ENCODE measurements at places on chromosomes 11 and 22. TPM values are rescaled to one million over a fixed set of nuclear protein-coding genes. Genes with fewer than 3 reads are reported as not detected.

- H3K27ac ChIP-seq: no peak within 1 kb of the TSS
- peaks cover 17% of the 10 kb centered on the region for H3K4me1 ChIP-seq
- peaks cover 8% of the 10 kb centered on the region for H3K27me3 ChIP-seq
- H3K36me3 ChIP-seq: no peaks in the 10 kb centered on the region
These were observed at the start of gene POU2AF3 for GRCh38 chr11:111298413-111299100. Gene POU2AF3, plus strand, starts transcription at chr11:111298546. Its CDS starts 36 bp downstream, at chr11:111298582.

LINC01488 gene
- total RNA-seq: 0.13 TPM

LDHAL6A gene
- not detected for total RNA-seq

DNA sequence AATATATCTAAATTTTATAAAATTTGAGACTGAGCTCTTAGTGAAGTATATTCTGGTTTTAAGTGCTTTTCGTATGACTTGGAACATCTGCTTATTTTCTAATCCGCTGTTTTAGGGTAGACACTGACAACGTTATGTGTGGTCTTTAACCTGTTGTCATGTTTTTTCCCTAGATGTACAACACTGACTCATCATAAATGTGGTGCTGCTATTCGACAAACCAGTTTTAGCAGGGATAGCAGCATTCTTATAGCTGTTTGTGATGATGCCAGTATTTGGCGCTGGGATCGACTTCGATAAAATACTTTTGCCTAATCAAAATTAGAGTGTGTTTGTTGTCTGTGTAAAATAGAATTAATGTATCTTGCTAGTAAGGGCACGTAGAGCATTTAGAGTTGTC, 23.8 kb upstream of the HIKESHI start:
- no peak for DNase-seq
- no peaks in the 10 kb centered on the region for H3K27me3 ChIP-seq
- H3K27ac ChIP-seq: no peak overlapping the region

TMEM151A gene
- 0.21 TPM for total RNA-seq

- H3K27me3 ChIP-seq: no peaks in the 10 kb centered on the region
- no peaks in the 10 kb centered on the region for H3K36me3 ChIP-seq
- no peak overlapping the region for H3K27ac ChIP-seq
- peaks cover 20% of the 10 kb centered on the region for H3K4me1 ChIP-seq
These were observed 16.0 kb upstream of the SMIM35 start for GRCh38 chr11:118102721-118103261.

OR51B2 gene
- total RNA-seq: not detected

DNA sequence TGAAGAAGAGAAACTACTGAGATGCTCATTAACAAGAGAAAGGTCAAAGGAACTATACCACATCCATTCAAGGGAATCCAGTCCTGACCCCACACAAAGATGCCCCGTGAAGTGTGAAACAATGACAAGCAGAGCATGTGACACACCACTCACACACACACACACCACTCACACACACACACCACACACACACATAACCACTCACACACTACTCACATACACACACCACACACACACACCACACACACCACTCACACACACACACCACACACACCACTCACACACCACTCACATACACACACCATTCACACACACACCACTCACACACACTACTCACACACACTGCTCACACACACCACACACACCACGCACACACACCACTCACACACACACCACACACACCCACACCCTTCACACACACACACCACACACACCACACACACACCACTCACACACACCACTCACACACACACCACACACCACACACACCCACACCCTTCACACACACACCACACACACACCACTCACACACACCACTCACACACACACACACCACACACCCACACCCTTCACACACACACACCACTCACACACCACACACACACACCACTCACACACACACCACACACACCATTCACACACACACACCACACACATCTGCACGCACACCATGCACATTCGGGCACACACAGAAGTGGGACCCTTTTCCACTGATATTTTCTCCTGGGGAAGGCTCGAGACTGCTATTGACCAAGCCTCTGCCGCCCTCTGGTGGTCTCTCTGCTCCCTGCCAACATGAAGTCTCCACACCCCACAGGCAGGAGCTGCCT, 32.0 kb upstream of the COMT start:
- no peaks in the 10 kb centered on the region for H3K4me1 ChIP-seq
- H3K27ac ChIP-seq: no peak overlapping the region
- no peak overlapping the region for H3K4me3 ChIP-seq
- peak; percentile 84 for DNase-seq
- no peaks in the 10 kb centered on the region for H3K36me3 ChIP-seq

- H3K4me1 ChIP-seq: no peaks in the 10 kb centered on the region
- no peaks in the 10 kb centered on the region for H3K36me3 ChIP-seq
- H3K27ac ChIP-seq: no peak overlapping the region
- H3K4me3 ChIP-seq: no peak overlapping the region
- H3K27me3 ChIP-seq: peaks cover 41% of the 10 kb centered on the region
These were observed 469.9 kb downstream of the MN1 start for GRCh38 chr22:27331526-27332281.

MOGAT2 gene
- total RNA-seq: not detected

DNA sequence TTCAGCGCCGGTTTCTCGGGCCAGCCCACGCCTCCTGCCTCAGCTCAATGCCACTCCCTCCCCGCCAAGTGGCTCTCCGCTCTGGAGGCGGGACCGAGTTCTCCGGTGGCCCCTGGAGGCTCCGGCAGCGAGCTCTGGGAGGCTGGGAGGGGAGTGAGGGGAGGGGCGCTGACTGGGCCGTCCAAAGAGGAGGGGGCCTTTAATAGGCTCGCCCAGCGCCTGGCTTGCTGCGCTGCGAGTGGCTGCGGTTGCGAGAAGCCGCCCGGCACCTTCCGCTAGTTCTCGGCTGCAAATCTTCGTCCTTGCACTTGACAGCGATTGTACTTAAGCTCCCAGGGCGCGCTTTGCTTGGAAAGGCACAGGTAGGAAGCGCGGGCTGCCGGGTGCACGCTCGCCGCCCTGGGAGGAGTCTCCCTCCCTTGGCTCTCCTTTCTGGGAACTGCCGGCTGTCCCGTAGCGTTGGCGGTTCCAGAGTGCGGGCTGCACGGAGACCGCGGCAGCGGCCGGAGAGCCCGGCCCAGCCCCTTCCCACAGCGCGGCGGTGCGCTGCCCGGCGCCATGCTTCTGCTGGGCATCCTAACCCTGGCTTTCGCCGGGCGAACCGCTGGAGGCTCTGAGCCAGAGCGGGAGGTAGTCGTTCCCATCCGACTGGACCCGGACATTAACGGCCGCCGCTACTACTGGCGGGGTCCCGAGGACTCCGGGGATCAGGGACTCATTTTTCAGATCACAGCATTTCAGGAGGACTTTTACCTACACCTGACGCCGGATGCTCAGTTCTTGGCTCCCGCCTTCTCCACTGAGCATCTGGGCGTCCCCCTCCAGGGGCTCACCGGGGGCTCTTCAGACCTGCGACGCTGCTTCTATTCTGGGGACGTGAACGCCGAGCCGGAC, at the start of gene ADAMTS15:
Gene ADAMTS15, plus strand, starts transcription at position 230 of the 894 bp plus-strand sequence. Its CDS starts 329 bp downstream, at position 559.
- H3K4me1 ChIP-seq: peaks cover 41% of the 10 kb centered on the region
- peak within 1 kb of the TSS; percentile 69 for H3K4me3 ChIP-seq
- peak within 1 kb of the TSS; percentile 81 for H3K27ac ChIP-seq
- no peaks in the 10 kb centered on the region for H3K36me3 ChIP-seq

DNA sequence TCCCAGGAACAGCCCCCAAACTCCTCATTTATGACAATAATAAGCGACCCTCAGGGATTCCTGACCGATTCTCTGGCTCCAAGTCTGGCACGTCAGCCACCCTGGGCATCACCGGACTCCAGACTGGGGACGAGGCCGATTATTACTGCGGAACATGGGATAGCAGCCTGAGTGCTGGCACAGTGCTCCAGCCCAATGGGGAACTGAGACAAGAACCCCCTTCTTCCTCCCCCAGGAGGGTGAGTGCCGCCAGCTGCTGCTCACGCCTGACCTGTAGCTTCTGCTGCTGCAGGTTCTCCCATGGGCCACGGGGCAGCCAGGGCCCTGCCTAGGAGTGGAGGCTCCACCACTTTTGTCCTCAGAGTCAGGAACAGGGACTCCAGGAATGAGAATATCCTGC, 78.2 kb downstream of the VPREB1 start:
- no peak for DNase-seq
- H3K4me1 ChIP-seq: no peaks in the 10 kb centered on the region
- H3K27ac ChIP-seq: no peak overlapping the region
- no peak overlapping the region for H3K4me3 ChIP-seq
- H3K27me3 ChIP-seq: no peaks in the 10 kb centered on the region

DNA sequence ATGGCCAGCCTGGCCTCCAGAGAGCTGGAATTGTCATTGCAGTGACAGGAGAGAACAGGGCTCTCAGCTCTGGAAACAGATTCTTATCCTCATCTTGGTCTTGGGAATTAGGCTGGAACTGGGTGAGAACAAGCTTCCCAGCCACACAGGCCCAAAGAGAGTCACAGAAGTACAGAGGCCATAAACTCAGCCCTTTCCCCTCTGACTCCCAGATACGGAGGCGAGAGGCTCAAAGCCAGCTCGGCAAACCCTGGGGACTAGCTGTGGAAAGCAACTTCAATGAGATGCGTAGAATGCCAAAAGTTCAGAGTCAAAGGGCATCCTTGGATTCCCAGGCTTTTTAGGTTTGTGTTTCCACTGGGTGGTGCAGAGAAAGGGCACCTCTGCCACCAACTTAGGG, 14.3 kb upstream of the ABCC8 start:
- peaks cover 9% of the 10 kb centered on the region for H3K27me3 ChIP-seq
- no peaks in the 10 kb centered on the region for H3K36me3 ChIP-seq
- H3K4me1 ChIP-seq: no peaks in the 10 kb centered on the region

DNA sequence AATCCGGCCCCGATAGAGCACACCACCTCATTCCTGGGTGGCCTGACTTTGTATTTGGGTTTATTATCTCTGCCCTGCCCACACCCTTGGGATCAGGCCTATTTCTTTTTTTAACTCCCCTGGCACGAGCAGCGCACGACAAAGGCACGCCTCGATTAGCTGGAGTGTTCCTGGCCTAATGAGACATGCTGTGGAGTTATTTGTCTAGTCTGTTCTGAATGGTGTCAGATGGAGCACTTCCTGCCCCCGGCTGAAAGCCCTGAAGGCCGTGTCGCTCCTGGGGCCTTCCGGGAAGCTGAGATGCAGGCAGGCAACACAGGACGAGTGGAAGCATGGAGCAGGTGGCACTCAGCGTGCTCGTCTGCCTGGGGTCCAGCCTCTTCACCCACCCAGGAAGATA, 47.1 kb downstream of the LARGE1 start:
- peaks cover 21% of the 10 kb centered on the region for H3K4me1 ChIP-seq
- peak; percentile 48 for DNase-seq
- no peaks in the 10 kb centered on the region for H3K36me3 ChIP-seq
- peak overlapping the region; percentile 19 for H3K4me3 ChIP-seq
- H3K27ac ChIP-seq: peak overlapping the region; percentile 76

DNA sequence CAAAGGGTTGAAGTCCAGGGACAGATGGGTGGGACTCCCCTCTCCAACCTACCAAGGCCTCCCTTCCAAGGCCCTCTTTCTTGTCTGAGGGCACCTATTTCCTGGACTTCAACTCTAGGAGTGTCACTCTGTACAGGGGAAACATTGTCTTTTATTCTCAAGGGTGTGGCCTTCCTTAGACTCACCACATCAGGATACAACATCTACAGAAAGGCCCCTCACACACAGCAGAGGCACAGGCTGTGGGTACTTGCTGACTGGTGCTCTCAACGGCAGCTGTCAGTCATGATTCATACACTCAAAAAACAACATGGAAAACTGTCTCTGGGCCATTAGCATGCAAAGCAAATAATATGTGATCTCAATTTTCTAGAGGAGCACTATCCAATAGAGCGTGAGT, 78.0 kb downstream of the RCN1 start:
- H3K27me3 ChIP-seq: peaks cover 2% of the 10 kb centered on the region
- no peak overlapping the region for H3K4me3 ChIP-seq
- DNase-seq: no peak
- no peak overlapping the region for H3K27ac ChIP-seq

DNA sequence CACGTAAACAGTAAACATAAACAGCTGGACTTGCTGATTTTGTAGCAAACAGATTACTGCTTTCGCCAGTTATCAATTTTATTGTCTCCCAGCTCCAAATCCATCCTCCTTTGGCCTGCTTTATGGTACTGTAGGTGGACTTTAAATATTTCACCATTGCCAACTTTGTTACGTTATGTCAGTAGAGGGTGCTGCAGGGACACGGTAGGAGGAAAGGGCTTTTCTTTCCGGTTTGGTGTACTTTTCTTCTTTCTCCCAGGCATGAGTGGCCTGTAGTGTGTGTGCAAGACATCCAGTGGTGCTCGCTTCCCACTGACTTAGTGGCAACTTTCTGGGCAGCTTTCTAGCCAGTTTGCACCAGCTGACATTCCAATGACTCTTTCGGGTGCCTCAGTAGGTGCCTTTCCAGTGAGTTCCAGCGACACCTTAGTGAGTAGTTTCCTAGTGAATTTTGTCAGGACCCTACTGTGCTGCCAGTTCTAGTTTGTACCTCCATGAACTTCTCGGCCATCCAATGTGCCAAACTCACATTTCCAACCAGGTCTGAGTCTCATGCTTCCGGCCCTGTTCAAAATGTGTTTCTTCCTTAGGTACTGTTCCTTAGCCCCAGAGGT, 267.6 kb upstream of the TENM4 start:
- no peaks in the 10 kb centered on the region for H3K36me3 ChIP-seq
- DNase-seq: no peak
- H3K27me3 ChIP-seq: no peaks in the 10 kb centered on the region
- H3K4me3 ChIP-seq: no peak overlapping the region
- no peak overlapping the region for H3K27ac ChIP-seq

DNA sequence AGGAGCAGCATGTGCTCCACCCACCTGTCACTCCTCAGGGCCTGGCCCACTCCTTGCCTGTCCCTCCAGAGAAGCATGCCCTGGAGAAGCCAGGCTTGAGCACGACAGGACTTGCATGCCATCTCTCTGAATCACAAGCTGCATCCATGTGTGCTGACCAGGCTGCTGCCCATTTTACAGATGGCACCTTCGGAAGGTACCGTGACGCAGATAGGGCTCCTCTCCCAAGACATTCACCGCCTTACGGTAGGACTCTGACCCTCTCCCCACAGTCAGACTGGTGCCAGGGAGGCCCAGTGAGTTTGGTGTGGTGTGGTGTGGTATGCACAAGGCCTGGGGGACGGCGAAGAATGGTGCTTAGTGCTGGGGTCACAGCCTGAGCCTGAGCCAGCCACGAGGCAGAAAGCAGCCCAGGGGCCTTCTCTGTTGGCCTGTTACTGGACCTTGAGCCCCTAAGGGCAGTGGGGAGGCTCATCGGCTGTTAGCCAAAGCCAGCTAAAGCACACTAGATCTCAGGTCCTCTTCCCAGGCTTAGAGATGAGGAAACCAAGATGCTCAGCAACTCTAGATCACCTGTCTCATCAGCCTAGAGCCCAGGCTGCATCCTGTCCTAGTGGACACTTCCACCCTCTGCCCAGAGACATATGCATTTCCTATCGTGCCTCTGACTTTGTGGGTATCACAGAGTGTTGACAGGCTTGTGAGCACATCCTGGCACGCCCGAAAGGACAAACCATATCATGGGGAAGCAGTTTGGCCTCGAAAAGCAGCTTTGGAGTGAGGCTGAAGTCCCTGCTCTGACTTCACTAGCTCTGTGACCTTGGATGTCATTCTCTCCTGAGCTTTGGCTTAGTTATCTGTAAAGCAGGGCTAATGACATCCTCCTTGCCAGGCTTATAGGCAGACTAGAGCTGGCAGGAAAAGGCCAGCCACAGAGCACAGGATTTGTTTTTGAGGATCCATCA, 17.8 kb downstream of the CYB5R2 start:
- DNase-seq: no peak
- peaks cover 13% of the 10 kb centered on the region for H3K4me1 ChIP-seq
- peaks cover 3% of the 10 kb centered on the region for H3K36me3 ChIP-seq
- no peak overlapping the region for H3K4me3 ChIP-seq

SLC1A2 gene
- 3.1 TPM for total RNA-seq

CEND1 gene
- total RNA-seq: 0.28 TPM

All from heart right ventricle (tissue), 16 donors.